ENCODE measurements at places on chromosomes 6 and 20.
A peak's percentile ranks its signal among the peaks of the same experiment; 100 is the strongest.

DNA sequence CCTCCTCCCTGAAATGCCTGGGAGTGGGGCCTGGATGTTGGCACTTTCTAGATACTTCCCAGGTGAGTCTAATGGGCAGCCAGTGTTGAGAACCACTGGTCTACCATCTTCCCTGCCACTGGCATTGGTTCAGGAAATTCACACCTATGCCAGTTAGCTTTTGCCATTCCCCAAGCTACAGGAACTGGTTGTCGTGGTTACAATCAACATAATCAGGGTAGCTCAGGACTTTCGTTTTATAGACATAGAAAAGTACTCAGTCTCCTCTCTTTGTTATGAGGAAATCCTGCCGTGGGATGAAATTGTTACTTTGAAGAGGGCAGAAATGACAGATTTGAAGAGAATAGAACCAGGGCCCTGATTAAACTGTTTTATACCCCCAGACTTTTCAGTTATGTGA lies 127.9 kb upstream of the FOXO3 start:
- DNase-seq = no peak

- DNase-seq = no peak
These were observed 105.4 kb upstream of the AKIRIN2 start for GRCh38 chr6:87807475-87807874.

DNA sequence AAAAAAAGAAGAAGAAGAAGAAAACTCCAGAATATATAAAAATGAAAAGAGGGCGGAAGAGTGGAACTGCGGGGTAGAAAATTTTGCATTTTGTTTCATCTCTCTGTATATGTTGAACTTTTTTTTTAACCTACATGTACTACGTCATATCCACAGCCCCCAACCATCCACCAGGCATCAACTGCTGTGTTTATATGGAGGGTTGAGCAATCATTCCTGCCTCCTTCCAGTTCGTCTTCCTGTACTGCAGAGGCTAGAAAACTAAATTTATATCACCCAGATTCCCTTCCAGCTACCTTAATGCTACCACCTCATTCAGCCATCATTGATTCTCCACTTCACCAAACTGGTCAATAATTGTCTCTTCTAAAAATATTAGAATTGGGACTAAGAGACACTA lies 9.5 kb upstream of the SIGLEC1 start:
- no peak for DNase-seq

- DNase-seq = no peak
These were observed 148.3 kb downstream of the RFX6 start for GRCh38 chr6:117025310-117025709.

DNA sequence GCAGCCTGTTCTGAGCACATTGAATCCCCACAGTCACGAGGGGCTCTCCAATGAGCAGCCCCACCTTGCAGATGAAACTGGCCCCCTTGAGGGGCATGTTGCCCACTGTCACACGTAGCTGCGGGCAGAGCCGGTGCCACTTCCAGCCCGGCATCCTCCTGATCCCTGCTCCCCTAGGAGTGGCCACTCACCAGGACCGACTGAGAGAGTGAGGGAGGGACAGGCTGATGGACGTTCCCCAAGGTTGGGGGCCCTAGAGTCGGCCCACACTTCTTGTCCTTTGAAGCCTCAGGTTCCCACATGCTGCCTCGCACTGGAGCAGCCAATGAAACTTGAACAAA lies 10.5 kb downstream of the ENTPD6 start:
- no peak for DNase-seq

DNA sequence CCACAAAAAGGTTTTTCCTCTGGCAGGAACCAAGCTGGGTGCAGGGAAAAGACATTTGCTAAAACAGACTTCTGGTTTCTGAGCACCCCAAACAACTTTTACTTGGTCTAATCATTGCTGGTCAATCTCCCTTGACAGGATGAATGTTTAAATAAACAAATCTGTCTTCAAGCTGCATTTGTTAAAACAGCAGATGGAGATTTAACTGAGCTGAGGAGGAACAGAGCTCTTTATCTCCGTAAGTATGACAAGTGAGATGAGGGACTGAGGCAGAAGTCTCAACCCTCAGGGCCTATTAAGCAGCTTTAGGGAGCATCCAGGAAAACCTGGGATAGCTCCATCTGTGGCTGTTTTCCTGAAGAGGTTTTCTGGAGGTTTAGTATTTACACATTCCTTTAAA lies 40.6 kb downstream of the NINL start:
- DNase-seq = no peak

- DNase-seq = no peak
These were observed 24.9 kb downstream of the DSE start for GRCh38 chr6:116395647-116396046.

GRCh38 chr6:80380566-80380965 lies 274.1 kb downstream of the BCKDHB start:
- DNase-seq = no peak

DNA sequence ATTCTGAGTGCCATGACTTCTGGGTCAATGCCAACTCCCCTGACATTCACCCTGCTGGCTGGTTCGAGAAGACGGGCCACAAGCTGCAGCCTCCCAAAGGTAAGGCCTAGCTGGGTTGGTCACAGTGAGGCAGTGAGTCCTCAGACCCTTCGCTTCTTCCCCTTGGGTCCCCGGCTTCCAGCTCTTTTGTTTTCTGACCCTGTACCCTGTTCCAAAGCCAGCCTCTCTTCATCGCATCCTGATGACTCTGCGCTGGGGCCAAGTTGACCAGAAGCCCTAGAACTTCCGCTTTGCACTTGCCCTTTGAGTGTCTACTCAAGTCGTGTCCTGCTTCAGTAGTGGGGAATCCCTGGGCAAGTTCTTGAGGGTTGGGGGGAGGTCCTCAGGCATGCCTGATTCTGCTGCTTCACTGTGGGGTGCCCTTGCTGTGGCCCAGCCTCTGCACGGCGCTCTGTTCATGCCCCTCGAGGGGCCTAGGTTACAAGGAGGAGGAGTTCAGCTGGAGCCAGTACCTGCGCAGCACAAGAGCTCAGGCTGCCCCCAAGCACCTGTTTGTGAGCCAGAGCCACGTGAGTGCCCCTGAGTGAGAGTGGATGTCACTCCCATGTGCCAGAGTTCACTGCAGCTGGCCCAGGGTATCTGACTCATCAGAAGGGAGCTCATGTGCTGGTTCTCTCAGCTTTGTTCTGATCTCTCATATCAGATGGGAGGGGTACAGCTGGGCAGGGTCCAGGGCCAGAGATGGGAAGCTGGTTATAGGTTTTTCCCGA lies 23.0 kb downstream of the L3MBTL1 start:
- no peak for DNase-seq

GRCh38 chr6:81894306-81894705 lies 141.8 kb upstream of the TENT5A start:
- no peak for DNase-seq

DNA sequence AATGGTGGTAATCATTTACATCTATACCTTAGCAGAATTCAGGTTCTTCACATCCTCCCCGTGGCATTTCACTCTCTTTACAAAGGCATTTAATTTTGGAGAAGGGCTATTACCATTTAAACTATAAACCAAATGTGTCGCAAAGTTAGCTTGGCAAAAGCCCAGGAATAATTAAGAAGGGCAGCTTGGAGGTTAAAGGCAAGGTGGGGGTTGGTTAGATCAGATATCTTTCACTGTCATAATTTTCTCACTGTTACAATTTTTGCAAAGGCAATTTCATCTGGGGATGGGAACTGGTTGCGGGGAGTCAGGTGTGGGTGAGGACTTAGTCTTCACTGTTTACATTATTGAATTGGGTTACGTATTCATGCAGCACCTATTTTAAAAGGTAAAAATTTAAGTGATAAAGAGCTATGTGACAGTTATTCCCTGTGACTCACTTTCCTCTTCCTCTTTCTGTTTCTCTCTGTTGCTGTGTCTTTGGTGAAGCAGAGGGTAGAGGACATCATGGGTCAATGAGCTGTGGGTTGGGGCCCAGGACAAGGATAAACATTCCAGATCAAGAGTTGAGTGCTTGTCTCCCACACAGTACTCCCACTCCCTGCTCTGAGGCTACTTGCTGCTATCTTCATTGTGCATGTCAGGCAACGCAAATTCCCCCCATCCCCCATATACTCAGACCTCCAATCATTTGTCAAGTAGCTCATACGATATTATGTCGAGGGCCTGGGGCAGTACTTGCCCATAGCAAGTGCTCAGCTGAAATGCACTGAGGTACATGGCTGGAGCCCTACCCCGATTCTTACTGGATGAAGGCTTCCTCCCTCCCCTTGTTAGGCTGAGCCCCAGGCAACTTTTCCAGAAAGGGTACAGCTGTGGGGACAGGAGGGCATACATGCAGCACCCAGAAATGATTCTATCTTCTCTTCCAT lies 223.1 kb upstream of the MYLIP start:
- no peak for DNase-seq

- DNase-seq = no peak
These were observed 85.5 kb downstream of the PDE10A start for GRCh38 chr6:165577556-165577955.

DNA sequence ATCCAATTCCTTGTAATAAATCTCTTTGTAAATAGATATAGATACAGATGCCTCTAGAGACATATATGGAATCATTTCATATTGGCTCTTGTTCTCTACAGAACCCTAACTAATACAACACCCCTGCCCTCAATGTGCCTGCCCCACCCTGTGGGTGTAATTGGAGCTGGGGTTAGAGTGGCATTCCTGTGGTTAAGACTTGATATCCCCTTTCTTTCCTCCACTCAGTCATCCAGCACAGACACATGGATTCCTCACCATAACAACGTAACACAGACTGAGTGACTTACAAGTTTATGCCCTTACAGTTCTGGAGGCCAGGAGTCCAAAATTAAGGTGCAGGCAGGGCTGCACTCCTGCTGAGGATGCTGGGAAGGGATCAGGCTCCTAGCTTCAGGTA lies 42.8 kb downstream of the C6orf118 start:
- no peak for DNase-seq

GRCh38 chr6:10425975-10426780 lies 11.3 kb upstream of the TFAP2A start:
- no peak for DNase-seq

- DNase-seq = no peak
These were observed 270.3 kb downstream of the NKAIN2 start for GRCh38 chr6:124073820-124074587.

- peak; percentile 58 for DNase-seq
These were observed 1.2 kb downstream of the GSTA5 start for GRCh38 chr6:52839124-52840055.

DNA sequence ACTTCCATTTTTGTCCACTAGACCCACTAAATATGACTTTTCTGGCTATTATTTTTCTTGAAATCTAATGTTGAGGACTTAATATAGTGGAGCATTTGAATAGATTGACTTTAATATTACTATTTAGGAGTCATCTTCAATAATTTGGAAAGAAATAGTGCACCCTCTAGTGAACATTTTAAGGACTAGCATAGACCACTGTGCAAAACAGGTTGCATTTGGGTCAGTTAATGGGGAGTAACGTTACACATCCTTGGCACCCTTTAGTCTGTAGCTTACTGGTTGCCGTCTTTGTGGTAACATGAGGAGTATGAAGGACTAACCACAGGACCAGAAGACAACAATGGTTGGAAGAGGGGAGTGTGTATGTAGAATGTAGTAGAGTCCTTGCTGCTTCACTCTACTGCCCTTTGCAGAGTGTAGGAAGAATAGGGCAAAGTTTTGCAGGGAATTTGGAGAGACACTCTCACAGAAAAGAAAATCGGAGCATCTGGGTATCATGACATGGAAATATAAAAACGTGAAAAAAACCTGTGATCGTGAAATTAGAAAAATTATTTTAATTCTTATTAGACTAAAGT lies 25.2 kb downstream of the RFPL4B start:
- DNase-seq = no peak

DNA sequence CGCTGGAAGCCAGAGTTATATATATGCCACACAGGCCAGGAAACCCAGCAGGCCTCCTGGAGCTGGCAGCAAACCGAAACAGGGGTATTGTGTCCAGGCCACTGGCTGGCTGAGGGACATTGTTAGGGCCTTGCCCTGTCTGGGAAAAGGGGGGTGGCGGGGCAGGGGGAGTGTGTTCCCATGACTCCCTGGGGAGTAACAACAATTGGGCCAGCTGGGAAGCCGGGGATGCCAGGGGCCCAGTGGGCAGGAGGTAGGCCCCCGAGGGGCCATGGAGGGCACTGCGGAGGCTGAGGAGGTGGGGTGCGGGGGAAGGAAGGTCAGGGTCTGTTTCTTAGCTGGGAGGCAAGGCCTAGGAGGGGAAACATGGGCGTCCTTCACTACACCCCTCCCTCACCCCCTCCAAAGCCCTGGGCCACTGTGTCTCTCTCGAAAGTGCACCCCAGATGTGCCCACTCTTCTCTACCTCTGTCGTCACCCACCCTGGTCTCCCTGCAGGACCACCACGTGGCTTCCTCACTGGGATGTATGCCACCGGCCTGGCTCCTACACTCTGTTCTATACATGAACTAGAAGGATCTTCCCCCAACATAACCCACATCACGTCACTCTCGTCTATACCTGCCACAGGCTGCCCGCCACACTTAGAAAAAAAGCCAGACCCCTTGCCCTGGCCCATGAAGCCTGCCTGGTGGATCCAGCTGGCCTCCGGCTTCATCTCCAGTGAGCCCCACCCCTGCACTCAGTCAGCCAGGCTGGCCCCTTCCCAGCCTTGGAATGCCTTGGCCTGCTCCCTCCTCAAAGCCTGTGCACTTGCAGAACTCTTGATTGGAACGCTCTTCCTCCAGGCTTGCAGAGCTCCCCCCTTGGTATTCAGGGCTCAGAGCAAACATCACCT lies 7.8 kb upstream of the E2F1 start:
- no peak for DNase-seq

GRCh38 chr20:55936209-55936595 lies 69.1 kb downstream of the CBLN4 start:
- DNase-seq = no peak

DNA sequence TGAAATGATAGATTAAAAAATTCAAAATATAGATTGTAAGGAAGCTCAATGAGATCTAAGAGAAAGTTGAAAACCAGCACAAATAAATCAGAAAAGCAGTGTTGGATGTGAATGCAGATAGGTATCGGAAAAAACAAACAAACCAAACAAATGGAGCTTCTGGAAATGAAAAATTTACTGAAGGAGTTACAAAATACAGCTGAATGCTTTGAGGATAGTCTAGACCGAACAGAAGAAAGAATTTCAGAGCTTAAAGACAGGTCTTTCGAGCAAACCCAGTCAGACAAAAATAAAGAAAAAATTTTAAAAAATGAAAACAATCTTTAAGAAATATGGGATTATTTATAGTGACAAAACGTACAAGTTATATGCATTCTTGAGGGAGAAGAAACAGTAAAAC lies 146.7 kb downstream of the FAM83B start:
- DNase-seq = no peak

DNA sequence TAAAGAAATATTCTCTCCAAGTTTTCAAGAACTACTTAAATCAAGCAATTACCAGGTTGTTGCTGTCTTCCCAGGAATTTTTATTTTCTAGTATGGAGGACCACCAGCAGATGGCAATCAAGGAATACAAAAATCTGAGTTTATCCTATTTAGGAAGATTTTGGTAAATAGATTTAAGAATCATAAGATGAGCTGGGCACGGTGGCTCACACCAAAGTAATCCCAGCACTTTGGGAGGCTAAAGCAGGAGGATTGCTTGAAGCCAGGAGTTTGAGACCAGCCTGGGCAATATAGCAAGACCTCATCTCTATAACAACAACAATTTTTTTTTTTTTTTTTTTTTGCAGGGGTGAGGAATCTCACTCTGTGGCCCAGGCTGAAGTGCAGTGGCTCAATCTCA lies 19.3 kb upstream of the SEC63 start:
- DNase-seq = no peak

GRCh38 chr6:135311446-135312200 lies 130.5 kb downstream of the MYB start:
- DNase-seq = no peak
